ENCODE measurements at places on chromosomes 12 and 14. TPM values are rescaled to one million over a fixed set of nuclear protein-coding genes. Genes with fewer than 3 reads are reported as not detected.

The PRB2 gene
- not detected for total RNA-seq

The NFATC4 gene
- total RNA-seq: 76.3 TPM

The LMNTD1 gene
- not detected for total RNA-seq

DNA sequence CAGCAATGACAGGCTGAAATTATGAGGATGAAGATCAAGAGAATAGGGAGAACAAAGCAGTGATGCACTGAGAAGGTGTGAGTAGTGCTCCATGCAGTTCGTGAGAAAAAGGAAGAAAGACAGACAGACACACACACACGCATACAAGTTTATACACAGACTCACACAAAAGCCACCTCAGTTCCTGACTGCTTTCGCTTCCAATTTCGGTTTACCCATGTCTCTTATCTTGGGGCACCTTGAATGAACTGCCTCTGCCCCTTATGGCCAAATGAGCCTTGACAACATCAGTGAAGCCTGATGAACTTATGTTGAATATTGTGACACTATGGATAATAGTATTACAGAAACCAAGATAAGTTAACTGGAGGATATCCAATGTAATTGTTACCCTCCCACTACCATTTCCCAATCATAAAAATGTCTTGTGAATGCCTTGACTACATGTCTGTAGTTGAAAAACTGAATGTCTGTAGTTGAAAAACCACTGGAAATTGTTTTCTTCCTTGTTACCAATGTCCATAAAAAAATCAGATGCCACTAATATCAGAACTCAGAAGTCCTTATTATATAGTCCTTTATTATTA lies 380.4 kb upstream of the DDHD1 start:
- no peak for DNase-seq

- no peak for DNase-seq
Observed at GRCh38 chr14:91046488-91047072, 13.9 kb downstream of the RPS6KA5 start.

DNA sequence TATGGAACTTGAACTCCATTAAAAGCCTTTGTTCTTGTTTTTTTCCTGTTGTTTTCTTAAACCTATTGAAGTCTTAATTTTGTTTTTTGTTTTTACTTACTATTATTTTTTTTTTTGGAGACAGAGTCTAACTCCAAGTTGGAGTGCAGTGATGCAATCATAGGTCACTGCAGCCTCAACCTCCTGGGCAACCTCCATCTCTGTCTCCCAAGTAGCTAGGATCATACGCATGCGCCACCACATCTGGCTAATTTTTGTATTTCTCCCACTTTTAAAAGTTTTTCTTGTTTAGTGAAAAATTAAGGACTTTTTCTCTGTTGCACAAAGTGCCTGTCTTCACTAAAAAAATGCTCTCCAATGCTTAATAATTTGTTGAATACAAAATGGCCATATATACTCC lies 76.2 kb downstream of the SCN8A start:
- DNase-seq: no peak

DNA sequence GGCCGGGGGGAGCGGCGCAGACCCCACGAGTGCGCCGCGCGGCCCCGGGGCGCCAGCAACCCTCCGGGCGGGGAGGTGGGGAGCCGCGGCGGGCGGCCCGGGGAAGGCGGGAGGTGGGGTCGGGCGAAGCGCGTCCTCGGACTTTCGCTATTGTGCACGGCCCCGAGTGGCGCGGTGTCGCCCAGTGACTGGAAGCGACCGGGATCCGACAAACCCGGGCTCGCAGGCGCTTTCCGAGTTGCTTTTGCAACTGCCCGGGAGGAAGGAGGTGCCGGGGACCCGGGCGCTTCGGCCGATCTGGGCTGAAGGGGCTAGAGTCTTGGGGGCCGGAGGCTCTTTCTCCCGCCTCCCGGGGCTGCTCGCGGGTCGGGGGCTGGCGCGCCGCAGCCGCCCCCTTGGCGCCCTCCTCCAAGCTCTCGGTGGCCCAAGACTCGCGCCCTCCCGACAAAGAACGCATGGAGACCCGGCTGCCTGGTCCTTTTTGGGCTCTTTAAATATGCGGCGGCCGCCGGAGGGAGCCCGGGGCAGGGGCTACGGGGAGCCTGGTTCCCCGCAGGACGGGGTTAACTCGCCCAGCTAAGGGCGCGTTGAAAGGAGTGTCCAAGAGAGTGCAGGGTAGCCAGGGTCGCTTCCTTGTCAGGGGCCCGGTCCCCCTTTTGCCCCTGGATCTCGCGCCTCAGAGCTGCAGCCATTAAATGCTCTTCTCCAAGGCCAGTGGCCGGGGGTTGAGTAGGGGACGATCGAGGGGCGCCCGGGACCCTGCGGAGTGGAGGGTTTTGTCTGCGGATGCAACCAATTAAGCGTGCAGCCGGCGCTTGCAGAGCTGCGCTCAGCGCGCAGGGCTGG lies 1.4 kb downstream of the HMGA2 start:
- DNase-seq: peak; percentile 43

DNA sequence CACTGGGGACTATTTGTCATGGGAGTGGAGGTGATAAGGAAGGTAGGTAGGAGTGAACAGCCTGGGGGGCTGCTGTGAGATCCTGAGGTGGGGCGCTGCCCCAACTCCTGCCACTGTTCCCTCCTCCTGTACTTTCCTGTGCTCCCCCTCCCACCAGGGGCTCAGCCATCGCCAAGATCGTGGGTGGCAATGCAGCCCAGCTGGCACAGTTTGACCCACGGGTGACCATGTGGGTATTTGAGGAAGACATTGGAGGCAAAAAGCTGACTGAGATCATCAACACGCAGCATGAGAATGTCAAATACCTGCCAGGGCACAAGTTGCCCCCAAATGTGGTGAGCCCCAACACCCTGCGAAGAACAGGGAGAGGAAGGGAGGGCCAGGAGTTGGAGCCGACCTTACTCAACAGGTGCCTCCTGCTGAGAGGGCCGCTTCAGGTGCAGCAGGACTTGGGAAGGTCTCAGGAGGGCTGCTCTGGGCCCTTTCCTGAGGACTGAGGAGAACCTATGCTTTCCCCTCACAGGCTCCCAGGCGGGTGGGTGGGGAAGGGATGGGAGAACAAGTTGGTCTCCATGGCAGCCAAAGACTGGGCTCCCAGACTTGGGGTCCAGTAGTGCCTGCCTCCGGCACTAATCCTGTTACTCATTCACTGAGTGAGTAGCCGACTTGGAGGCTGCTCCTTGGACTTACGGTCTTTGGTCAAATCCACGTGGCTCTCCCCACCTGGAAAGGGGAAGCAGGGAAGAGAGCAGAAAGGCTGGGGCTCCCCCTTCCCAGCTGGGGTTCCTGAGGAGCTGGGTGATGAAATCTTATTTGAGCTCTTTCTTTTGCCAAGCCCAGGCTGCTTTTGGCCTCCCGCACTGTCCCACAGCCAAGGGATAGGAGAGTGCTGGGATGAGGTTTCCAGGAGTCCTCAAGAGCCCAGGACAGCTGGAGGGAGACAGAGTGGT lies 884 bp downstream of the GPD1 start:
- no peak for DNase-seq
